ENCODE measurements at places on chromosomes 2 and 18. TPM values are rescaled to one million over a fixed set of nuclear protein-coding genes. Genes with fewer than 3 reads are reported as not detected.

The GALNT14 gene
- total RNA-seq: 47.5 TPM

The UPP2 gene
- total RNA-seq: not detected

The GREB1L gene
- 0.95 TPM for total RNA-seq

The OTOS gene
- not detected for total RNA-seq

The TUBA4B gene
- 0.26 TPM for total RNA-seq

The CACNB4 gene
- total RNA-seq: 0.32 TPM

The MEP1B gene
- 0.06 TPM for total RNA-seq

The LDLRAD4 gene
- 1.3 TPM for total RNA-seq

The CYP27C1 gene
- total RNA-seq: 4.3 TPM

The LRRTM4 gene
- not detected for total RNA-seq

The GALNT3 gene
- not detected for total RNA-seq

The TSPYL6 gene
- not detected for total RNA-seq

The PAIP2B gene
- 0.23 TPM for total RNA-seq

The CRACDL gene
- 0.32 TPM for total RNA-seq

The IL18R1 gene
- total RNA-seq: 0.80 TPM

The CHRNG gene
- not detected for total RNA-seq

Data from A549 treated with RU486 at 1 μM for 4 hours (cell line).